ENCODE measurements at places on chromosomes 4 and X. TPM values are rescaled to one million over a fixed set of nuclear protein-coding genes. Genes with fewer than 3 reads are reported as not detected.

DNA sequence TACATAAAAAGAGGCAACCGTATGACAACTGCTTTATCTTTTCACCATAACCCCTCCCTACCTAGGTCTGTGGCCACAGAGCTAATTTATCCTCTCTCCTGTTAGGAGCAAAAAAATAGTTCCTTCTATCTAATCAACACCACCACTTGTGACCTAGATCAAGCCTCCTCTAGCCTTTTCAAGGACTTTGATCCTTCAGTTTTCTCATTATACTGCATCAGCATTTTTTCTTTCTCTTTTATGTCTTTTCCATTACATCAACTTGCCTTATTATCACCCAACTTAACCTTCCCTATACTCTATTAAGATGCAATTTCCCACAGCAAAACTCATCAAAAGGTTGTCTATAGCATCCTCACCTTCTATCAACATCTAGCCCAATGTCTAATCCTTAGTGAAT, 211.0 kb downstream of the ANKRD50 start:
- no peak for DNase-seq

- DNase-seq: no peak
These were observed 133.8 kb downstream of the PALLD start for GRCh38 chr4:168630445-168631187.

Gene CHIC1
- total RNA-seq: 11.6 TPM

- DNase-seq: no peak
These were observed 75.4 kb upstream of the C4orf50 start for GRCh38 chr4:6093671-6094070.

DNA sequence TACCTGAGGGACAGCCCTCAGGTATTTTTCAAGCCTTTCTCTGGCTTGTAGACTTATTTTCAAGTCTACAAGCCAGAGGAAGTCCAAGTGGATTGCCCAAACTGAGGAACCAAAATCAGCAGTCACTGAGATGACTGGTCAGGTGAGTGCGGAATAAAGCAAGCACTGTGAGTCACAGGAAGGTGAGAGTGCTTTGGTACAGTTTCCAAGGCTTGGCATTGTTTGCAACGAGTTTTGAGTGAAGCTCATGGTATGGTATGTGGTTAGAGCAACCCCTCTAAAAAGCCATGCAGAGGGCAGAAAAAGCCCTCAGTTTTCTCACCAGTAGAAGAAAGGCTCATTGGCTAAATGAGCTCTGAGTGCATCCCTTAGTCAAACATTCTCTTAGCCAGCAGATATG, 112.8 kb upstream of the EOLA2 start:
- DNase-seq: no peak

- no peak for DNase-seq
These were observed 1.9 kb downstream of the CCDC110 start for GRCh38 chr4:185469580-185470154.

DNA sequence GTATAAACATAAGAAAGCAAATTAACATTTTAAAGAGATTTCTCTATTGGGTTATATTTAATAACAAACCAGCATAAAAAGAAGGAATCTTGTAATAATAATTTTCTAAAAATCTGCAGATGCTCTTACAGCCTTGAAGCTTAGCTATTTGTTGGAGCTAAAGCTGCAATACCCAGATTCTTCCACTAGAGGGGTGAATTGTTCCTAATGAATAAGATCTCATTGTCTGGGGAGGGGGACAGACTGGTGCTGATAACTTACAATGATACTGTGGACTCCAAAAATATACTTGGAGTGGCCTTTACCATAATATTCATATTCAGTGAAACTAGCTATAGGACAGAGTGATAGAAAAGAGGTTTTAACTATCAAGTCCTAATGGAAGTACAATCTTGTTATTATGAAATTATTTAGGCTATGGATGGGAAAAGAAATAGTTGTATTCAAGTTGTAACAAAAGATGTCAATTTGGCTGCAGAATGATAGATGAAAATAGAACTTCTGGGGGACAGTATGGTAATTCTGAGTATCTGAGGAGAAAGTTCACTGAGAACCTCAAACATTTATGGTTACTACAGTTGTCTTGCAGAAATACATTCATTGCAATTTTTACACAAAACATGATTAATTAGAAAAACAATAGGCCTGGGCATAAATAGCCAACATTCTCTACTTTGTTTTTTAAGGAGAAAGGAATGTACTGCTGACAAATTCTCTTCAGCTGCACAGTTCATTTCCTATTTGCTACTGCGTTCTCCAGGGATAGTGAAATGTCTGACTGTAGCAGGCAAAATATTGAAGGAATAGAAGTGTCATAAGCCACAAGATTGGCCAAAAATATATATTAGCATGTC, 443.3 kb downstream of the GBA3 start:
- DNase-seq: no peak

DNA sequence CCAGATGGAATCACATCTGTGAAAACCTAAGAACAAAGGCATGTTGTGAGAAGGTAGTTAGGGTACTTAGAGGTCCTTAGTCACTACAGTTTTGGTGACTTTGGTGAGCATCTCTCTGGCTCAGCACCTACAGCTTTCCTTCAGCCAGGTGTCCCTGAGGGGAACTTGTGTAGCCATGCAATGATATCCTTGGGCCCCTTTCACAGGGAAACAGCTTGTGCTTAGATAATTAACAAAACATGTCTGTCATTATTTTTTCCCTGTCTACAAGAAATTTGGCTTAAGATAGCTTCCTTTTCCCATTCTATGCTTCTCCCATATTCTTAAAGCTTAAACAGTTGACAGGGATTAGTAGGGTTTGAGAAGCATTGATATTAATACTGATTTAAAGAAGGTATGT, 63.8 kb downstream of the SLC4A4 start:
- no peak for DNase-seq

- no peak for DNase-seq
These were observed 56.0 kb upstream of the RELL1 start for GRCh38 chr4:37742149-37742548.

Gene XAGE1B
- not detected for total RNA-seq

- no peak for DNase-seq
These were observed 2159.4 kb upstream of the AGA start for GRCh38 chr4:179601671-179602070.

GRCh38 chrX:10630320-10630719, 9.9 kb upstream of the MID1 start:
- DNase-seq: no peak

DNA sequence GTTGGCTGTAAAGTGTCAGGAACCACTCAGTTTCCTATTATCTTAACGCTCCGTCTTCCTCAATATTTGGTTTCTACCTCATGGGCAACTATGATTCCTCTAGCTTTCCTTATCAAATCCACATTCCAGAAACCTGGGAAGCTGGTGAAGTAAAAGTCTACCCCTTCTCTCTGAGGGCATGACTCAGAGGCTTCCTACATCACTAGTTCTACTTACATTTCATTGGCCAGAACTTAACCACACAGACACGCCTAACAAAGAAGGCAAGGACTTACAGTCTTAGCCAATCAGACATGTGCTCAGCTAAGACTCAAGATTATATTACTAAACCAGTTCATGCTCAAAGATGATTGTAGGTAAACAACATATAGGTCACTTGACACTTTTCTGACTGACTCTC, 30.4 kb downstream of the COX7B2 start:
- DNase-seq: no peak

DNA sequence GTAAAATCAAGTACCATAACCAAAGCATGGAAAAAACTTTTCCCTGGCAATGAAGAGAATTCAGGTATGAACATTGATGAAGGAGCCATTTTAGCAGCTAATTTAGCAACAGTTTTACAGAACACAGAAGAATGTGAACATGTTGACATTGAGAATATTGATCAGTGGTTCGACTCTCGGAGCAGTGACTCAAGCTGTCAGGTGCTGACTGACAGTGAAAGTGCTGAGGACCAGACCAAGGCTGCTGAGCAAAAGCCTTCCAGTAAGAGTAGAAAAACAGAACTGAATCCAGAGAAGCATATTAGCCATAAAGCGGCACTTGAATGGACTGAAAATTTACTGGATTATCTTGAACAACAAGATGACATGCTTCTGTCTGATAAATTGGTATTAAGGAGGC, 2.8 kb downstream of the TIGD2 start:
- DNase-seq: no peak

Gene MAGEB17
- 0.19 TPM for total RNA-seq

GRCh38 chr4:76781698-76782595, 116.0 kb downstream of the SOWAHB start:
- DNase-seq: no peak

Gene ATP8A1
- total RNA-seq: 16.2 TPM

DNA sequence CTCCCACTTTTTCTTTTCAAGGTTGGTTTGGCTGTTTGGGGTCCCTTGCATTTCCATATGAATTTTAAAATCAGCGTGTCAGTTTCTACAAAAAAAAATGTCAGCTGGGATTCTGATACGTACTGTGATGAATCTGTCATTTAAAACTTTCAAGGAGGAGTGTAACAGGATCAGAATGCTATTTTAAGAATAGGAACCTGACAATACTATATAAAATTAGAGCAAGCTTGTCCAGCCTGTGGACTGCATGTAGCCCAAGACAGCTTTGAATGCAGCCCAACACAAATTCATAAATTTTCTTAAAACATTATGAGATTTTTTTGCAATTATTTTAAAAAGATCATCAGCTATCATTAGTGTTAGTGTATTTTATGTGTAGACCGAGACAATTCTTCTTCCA, 56.5 kb downstream of the TMEM164 start:
- DNase-seq: no peak

- DNase-seq: no peak
These were observed 90.7 kb downstream of the WDFY3 start for GRCh38 chr4:84875636-84876371.

DNA sequence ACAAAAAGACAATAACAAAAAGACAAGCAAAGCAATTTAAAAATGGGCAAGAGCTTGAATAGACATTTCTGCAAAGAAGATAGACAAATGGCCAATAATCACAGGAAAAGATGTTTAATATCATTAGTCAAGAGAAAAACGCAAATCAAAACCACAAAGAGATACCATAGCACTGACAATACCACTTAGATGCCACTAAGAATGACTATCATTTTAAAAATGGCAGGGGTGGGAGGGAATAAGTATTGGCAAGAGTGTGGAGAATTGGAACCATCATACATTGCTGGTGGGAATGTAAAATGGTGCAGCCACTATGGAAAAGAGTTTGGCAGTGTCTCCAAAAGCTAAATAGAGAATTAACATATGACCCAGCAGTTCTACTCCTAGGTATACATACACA, 15.1 kb upstream of the EXOC1 start:
- DNase-seq: no peak

DNA sequence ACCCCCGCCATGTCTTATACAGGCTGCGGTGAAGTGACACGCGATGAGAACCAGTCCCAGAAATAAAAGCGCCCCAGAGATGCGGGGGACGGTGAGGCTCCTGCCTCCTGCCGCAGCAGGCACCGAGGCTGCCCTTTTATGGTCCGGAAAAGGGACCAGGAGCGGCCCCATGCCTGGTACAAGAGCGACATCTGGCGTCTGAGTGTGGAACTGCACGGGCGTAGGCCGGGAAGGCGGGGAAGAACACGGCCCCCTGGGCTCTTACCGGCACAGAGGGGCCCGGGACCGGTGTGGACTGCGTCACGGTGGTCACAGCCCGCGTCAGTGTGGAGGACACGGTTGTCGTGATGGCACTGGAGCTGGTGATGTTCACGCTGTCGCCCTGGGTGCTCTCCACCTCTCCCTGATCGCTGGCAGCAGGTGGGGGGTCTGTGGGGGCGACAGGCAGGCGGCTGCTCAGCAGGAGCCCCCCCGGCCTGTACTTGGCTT, 8.9 kb upstream of the RENBP start:
- DNase-seq: peak; percentile 60

Measured in heart left ventricle (tissue), 16 donors.